Stimulated activated CD8-positive, alpha-beta memory T cell treated with anti-CD3 and anti-CD28 coated beads, Interleukin-7, amount 100 ng/mL, for 4 hours (primary cell): ENCODE measurements at places on chromosomes 12 and 14.

DNA sequence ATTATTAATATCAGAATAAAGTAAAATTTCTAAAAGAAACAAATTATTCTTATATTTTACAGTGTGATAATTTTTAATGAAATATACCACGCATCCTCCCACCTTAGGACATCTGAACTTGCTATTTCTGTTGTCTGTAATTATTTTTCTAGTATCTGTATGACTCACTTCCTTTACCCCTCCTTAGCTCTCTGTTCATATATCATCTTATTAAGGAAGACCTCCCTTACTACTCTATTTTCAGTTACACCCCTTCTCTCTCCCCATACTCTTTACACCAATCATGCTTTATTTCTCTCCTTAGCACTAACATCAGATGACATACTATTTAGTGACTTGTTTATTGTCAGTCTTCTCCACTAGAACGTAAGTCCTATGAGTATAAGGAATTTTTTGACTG is 34.2 kb upstream of the C12orf50 start:
- no peak for DNase-seq

- no peak for DNase-seq
Measured at GRCh38 chr14:31127690-31128089, 79.9 kb downstream of the HECTD1 start.

DNA sequence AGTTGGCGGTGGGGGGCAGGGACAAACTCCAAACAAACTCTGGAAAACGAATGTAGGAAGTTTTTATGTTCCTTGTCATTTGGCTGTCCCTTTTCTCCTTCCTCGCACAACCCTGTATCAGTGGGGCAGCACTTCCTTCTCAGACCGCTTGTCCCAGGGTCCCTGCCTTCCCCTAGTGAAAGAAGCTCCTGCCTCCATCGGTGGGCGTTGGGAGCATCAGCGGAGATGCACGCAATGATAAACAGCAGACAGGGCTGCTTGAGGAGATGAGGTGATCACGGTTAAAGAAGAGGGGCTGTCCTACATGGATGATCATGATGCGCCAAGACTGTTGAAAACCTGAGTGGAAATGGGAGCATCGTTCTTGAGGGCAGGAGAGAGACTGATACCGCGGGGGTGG is 620 bp downstream of the C1S start:
- DNase-seq = no peak

DNA sequence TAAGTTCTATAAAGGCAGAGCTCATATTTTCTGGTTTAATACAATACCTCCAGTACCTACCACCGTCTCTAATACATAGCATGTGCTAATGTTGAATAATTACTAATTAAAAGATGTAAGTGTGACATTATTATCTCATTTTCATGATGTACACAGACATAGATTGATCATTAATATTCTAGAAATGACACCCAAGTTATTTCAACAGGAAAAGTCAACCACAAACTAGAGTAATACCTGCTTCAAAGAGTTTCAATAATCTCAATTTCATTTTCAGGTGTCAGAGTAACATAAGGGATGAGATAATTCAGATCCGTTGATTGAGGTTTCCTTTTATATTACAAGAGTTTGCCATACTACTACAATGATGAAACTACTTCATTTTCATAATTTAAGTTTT is 388.9 kb downstream of the SOX5 start:
- DNase-seq = no peak

GRCh38 chr12:59086126-59086525 is 165.8 kb upstream of the LRIG3 start:
- no peak for DNase-seq

DNA sequence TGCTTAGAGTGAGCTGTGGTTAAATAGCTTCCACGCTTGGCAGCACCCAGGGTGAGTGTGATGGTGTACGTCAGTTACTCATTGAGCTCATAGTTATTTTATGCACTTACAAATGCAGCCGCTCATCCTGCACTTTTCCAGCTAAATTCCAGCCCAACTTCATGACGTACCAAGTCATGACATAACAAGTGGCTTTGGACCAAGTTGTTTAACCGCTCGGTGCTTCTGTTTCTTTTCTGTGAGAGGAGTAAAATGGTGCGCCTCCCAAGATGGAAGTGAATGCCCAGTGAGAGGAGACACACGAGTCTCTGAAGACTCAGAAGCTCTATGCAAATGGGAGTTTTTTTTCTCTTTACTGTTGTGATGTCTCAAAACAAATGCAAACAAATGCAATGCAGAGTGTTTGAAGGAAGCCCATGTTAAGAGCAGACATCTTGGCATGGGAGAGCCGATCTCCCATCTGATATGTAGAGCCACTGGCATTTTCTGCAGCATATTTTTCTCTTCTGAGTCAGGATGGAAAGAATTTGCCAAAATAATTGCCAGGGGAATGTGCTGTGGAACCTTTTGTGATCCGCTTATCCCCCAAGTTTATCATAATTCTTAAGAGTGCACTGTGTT is 72.2 kb downstream of the FBXW8 start:
- DNase-seq = no peak

DNA sequence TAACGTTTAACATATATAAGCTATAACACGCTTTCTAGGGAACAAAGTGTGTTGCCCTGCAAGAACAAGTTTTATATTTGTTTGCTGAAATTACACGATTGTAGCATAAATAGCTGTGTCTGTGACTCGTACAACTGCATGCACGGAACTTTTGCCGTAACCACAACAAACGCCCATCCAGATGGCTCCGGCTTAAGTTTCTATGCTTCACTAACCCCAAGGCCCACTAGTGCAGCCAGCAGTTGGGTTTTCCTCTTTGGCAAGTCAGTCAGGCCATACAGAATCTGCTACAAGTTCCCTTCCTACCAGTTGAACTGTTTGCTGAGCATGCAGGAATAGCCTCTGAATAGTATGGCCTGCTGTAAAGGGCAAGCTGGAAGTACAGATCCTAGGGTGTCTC is 12.1 kb downstream of the CSRP2 start:
- no peak for DNase-seq

- DNase-seq = no peak
Measured at GRCh38 chr12:132886529-132887477, 602 bp downstream of the CHFR start.

DNA sequence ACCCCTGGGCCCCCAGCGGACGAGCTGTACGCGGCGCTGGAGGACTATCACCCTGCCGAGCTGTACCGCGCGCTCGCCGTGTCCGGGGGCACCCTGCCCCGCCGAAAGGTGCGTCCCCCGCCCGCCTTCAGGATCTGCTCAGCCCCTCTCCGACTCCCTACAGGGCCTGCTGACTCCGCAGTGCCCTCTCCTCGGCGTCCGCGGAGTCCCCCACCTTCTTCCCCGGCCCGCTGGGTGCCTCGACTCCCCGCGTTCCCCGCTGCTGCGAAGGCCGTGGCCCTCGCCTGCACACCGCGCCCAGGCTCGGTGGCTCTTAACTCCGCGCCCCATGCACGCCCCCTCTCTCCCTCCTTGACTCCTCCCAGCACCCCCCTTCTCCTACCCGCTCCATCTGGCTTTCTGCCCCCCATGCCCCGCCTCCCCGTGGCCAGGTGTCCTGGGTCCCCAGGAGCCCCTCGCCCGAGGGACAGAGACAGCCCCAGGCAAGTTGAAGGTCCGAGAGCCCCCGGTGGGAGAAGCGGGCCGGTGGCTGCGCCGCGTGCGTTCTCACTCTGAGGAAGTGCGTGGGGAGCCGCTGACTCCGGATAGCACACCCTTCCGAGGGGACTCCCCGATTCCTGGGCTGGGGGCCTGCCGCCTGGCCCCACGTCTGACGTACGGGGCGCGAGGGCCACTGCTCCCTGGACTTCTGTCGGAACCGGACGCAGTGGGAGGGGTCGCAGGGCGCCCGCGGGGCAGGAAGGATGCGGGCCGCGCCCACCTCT is 594 bp downstream of the TAMALIN start:
- DNase-seq = peak; percentile 53

- DNase-seq = no peak
Measured at GRCh38 chr12:49863946-49864797, 21.3 kb upstream of the BCDIN3D start.

DNA sequence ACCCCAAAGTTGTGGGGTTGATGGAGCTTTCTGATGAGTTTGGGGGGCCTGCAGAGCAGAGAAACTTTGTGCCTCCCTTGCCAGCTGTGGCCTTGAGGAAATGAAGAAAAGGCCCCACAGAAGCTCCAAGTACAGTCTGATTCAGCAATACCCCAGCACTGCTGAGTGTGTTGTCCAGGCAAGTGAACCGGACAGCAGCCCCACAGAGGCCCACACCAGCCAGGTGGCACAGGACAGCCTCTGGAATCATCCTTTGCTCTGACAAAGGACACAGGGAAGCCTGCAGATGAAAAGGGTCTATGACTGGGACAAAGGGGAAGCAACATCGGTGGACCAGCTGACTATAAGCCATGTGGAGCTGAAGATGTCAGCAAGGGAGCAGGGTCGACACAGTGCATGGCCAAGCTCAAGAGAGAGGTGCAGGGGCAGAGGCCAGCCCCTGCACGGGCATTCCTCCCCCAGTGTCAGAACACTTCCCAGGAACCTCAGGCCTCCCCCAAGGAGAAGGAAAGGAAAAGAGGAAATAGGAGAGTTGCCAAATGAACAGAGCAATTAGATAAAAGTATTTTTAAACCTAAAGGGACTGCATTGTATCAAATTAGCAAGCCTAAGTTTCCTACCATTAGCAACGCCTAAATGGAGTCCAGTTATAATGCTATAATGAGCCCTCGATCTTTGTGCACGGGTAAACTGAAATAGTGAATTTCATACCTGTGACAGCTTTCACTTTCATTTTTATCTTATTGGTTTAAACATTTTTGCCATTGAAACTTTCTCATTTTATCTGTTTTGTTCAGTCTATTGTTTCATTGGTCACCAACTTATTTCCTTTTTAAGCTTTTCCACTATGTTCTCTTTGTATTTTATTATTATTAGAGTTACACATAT is 46.3 kb upstream of the PTGDR start:
- DNase-seq = no peak

DNA sequence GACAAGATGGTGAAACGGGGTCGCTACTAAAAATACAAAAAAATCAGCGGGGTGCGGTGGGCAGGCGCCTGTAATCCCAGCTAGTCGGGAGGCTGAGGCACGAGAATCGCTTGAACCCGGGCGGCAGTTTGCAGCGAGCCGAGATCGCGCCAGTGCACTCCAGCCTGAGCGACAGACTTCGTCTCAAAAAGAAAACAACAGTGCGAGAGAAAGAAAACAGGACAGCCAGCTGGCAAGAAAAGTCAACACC is 633 bp upstream of the RNU4-2 start:
- no peak for DNase-seq

GRCh38 chr14:100983710-100984109 is 80.2 kb upstream of the RTL1 start:
- DNase-seq = no peak

- no peak for DNase-seq
Measured at GRCh38 chr14:76752744-76753143, 8.5 kb upstream of the VASH1 start.

GRCh38 chr12:50542448-50542847 is 37.7 kb downstream of the DIP2B start:
- no peak for DNase-seq

DNA sequence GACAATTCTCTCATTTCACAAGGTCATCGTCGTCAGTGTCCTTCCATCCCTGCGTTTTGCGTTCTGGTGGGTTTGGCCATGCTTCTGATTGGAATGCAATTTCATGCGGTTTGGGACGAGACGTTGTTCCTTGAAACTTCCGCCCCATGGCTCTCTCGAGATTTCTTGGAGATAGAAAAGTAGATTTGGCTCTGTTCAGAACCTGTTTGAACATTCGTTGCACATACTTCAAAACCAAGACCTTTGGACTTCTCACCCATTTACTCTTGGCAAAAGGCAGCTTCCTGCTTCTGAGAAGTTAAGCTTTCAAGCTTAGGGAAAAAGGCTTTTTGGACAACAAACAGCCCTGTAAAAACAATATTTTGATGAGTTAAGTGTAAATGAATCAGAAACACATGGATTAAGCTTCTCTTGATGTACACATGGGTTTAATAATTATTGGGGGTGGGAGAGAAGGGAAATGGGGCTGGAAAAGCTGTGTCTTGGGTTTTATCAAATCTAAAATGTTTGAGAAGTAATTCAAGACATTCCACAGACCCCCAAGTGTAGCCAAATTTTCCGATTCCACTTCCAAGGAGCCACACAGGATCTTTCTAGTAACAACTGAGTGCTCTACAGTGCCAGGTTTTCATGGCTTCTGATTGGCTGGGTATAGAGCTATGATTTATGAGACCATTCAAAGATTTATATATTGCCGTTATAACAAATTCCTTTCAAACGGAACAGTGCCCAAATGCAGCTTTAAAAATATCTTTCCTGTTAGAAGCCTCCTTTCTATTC is 467.2 kb downstream of the MED13L start:
- no peak for DNase-seq

- no peak for DNase-seq
Measured at GRCh38 chr14:73723406-73723796, 9.2 kb upstream of the PNMA1 start.

GRCh38 chr12:96248136-96248931 is 54.2 kb downstream of the ELK3 start:
- DNase-seq = no peak

GRCh38 chr12:129559776-129560175 is 344.0 kb downstream of the TMEM132D start:
- no peak for DNase-seq

GRCh38 chr12:104682790-104683279 is 226.1 kb downstream of the CHST11 start:
- DNase-seq = peak; percentile 56

DNA sequence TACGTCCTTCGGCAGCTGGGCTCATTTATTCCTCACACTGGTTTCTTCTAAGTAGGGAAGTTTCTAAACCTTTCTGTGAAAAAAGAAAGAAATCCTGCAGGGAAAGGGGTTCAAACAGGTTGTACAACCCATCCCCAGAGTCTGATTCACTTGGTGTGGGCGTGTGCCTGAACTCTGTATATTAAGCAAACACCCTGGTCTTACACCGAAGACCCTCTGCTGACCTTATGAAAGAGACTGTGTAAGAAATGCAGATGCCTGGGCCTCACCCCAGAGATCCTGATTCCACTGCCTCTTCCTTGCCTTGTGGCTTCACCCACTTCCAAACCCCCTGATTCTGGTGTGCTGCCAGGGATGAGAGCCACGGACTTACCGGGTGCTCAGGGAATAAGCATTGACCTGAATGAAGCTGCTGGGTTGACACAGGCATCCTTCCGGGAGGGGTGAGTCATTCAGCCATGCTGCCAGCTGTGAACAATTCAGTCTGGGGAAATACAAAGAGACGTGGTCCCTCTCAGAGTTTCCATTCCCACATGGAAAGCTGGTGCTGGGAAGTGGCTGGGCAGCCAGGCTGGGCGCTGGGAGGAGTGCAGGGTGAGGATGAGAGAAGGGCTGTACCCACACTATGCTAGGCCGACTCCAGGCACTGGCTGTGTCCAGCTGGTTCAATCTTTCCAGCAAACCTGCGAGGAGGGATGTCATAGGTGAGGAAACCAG is 26.5 kb upstream of the ACTN1 start:
- DNase-seq = no peak

DNA sequence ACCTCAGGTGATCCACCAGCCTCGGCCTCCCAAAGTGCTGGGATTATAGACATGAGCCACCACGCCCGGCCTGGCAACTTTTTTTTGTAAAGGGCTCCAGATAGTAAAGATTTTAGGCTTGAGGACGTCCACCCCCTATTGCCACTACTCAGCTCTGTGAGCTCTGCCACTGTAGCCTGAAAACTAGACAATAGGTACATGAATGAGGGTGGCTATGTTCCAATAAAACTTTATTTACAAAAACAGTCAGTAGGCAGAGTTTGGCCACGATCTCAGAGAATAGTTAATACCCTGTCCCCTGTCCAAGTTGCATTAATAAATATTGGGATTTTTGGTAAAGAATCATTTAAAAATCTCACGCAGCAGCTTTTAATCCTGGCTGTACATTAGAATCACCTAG is 90.1 kb downstream of the FOXN4 start:
- DNase-seq = no peak
